ENCODE measurements at places on chromosomes 12 and 14. TPM values are rescaled to one million over a fixed set of nuclear protein-coding genes. Genes with fewer than 3 reads are reported as not detected.

DNA sequence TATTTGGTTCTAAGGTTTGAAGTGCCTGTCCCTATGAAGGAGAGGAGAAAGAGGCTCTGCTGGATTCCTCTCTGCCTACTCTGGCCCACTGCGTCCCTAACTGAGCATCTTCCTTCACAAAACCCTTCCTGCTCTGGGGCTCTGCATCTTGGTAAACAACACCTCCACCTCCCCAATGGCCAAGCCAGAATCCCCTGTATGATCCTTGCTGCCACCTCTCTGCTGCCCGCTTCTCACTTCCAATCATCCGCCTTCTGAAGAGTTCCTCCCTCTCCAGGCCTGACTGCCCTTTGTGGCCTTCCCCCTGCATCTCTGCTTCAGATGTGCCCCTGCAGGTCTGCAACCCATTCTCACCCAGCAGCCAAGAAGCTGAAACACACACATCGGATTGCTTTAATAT, 110.6 kb upstream of the RPH3A start:
- no peaks in the 10 kb centered on the region for H3K36me3 ChIP-seq
- H3K4me1 ChIP-seq, result no peaks in the 10 kb centered on the region
- DNase-seq, result no peak
- H3K27me3 ChIP-seq, result no peaks in the 10 kb centered on the region
- no peak overlapping the region for H3K27ac ChIP-seq

DNA sequence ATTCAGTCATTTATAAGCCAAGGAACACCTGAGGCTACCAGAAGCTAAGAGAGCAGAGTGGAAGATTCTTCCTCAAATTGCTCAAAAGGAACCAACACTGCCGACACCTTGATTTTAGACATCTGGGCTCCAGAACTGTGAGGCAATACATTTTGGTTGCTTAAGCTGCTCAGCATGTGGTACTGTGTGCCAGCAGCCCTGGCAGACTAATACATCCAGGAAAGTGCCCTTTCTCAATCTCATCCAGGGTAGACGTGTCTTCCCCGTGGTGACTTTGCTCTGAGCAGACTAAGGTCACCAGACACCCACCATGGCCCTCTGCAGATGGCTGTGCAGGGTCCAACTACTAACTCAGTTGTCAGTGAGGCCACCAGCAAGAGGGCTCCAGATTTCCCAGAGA, 122.8 kb downstream of the VRK1 start:
- no peak overlapping the region for H3K27ac ChIP-seq
- H3K4me1 ChIP-seq, result no peaks in the 10 kb centered on the region
- H3K4me3 ChIP-seq, result no peak overlapping the region
- DNase-seq, result no peak

DNA sequence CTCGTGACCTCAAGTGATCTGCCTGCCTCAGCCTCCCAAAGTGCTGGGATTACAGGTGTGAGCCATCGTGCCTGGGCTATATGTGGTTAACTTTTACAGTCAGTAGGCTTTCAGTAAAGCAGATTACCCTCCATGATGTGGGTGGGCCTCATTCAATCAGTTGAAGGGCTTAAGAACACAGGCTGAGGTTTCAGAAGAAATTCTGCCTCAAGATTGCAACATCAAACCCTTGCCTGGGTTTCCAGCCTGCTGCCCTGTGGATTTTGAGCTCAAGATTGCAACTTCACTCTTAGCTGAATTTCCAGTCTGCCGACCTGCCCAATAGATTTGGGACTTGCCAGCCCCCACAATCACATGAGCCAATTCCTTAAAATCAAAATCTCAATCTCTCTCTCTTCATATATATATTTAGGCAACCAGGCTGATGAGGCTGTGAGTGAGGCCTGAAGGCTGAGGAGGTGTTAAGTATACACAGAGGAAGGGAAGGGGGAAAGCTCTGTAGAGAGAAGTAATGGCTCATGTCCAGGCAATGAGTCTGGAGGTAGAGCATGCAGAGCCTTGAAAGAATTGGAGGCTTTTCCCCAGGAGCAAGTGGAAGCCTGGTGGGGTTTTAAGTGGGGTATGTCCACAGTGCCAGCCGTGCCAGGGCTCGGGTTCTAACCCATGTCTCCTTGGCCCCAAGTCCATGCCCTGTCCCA, 33.3 kb upstream of the ACTN1 start:
- H3K27me3 ChIP-seq, result no peaks in the 10 kb centered on the region
- H3K4me3 ChIP-seq, result no peak overlapping the region
- peak; percentile 56 for DNase-seq
- H3K36me3 ChIP-seq, result no peaks in the 10 kb centered on the region

GRCh38 chr12:93184672-93185368, 192.9 kb upstream of the NUDT4 start:
- peaks cover 8% of the 10 kb centered on the region for H3K4me1 ChIP-seq
- no peaks in the 10 kb centered on the region for H3K27me3 ChIP-seq
- no peak overlapping the region for H3K4me3 ChIP-seq
- H3K36me3 ChIP-seq, result no peaks in the 10 kb centered on the region

GRCh38 chr12:123916729-123917128, 55.9 kb downstream of the CCDC92 start:
- H3K4me1 ChIP-seq, result no peaks in the 10 kb centered on the region
- no peaks in the 10 kb centered on the region for H3K27me3 ChIP-seq
- DNase-seq, result no peak
- H3K4me3 ChIP-seq, result no peak overlapping the region
- no peaks in the 10 kb centered on the region for H3K36me3 ChIP-seq

GRCh38 chr12:11738450-11738849, 89.0 kb downstream of the ETV6 start:
- no peak overlapping the region for H3K27ac ChIP-seq
- H3K36me3 ChIP-seq, result no peaks in the 10 kb centered on the region
- DNase-seq, result no peak
- H3K27me3 ChIP-seq, result no peaks in the 10 kb centered on the region

- no peak overlapping the region for H3K4me3 ChIP-seq
- H3K36me3 ChIP-seq, result no peaks in the 10 kb centered on the region
- DNase-seq, result no peak
These were observed 221.2 kb upstream of the KITLG start for GRCh38 chr12:88801227-88802095.

GPR162 gene
- 10.6 TPM for total RNA-seq
